ENCODE measurements at places on chromosomes 7 and 10.

DNA sequence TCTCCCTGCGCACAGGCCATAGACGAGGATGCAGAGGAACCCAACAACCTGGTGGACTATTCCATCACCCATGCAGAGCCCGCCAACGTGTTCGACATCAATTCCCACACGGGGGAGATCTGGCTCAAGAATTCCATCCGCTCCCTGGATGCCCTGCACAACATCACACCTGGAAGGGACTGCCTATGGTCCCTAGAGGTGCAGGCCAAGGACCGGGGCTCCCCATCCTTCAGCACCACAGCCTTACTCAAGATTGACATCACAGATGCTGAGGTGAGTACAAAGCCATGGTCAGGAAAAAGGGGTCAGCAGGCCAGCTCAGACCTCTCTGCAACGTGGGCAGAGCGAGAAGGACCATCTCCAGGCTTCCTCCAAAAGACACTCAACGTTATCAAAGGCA is 12.3 kb downstream of the LRIT2 start:
- no peak for DNase-seq
- H3K4me1 ChIP-seq = no peaks in the 10 kb centered on the region
- H3K27ac ChIP-seq = no peak overlapping the region
- H3K36me3 ChIP-seq = no peaks in the 10 kb centered on the region
- no peak overlapping the region for H3K4me3 ChIP-seq

DNA sequence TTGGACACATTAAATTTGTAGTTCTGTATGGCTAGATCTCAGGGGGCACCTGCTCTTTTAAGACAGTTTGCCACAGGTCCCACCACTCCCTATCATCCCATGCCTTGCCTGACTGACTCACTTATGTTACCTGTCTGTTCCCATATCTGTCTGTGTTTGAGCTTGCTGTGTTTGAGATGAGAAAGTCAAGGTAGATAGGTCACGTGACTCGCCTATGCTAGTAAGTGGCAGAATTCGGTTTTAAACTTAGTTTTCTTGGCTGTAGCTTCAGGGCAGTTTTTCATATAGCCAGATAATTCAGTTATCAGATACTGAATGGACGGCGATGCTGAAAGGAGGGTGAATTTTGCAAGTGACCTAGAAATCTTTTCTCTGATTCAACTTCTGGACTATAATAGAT is 348.4 kb downstream of the RPS24 start:
- H3K36me3 ChIP-seq = no peaks in the 10 kb centered on the region
- no peak overlapping the region for H3K4me3 ChIP-seq
- no peak overlapping the region for H3K27ac ChIP-seq
- peaks cover 4% of the 10 kb centered on the region for H3K4me1 ChIP-seq

DNA sequence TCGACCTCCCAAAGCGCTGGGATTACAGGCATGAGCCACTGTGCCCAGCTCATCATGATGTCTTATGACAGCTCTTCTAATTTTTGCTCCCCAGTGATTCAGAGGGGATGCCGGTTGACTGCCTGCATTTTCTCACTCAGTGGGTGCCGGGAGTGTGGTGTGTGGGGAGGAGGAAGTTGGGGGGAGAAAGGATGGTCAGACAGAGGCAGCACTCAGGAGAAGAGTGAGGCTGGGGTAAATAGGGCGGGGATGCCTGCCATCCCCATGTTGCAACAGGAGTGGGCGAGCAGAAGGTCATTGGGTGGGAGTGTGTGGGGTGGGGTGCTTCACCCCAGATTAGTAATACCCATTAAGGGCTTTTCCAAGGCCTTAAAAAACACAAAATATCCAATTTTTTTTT is 3.5 kb upstream of the CCL24 start:
- H3K4me3 ChIP-seq = no peak overlapping the region
- no peaks in the 10 kb centered on the region for H3K4me1 ChIP-seq
- no peak for DNase-seq
- no peak overlapping the region for H3K27ac ChIP-seq
- H3K36me3 ChIP-seq = no peaks in the 10 kb centered on the region
- no peaks in the 10 kb centered on the region for H3K27me3 ChIP-seq

DNA sequence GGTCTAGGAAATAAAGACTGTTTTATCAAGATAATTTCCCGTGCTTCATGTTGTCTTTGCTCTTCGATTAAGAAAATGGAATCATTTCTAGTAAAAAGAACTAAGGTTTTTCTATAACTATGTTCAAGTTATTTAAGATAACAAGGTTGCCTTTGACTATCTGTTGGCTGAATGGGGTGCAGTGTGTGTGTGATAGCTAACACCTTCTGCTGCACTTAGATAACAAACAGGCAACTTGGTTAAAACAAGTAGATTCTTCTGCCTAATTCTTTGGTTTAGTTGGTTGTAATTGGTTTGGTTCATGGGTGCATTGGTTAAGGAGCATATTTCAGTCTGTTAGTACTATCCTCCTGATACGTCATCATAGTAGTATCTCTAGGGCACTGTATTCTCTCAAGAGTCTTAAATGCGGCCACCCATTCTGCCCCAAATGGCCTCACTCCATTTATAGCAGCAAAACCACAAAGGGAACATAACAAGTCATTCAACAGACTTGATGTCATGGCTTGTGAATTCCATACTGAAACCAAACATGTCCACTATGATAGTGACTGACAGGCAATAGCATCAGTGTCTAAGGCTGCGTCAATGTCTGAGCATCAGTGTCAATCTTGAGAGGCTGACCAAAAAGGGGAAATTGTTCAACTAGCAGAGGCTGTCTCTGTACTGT is 55.7 kb downstream of the CCDC3 start:
- H3K27ac ChIP-seq = no peak overlapping the region
- no peaks in the 10 kb centered on the region for H3K36me3 ChIP-seq
- H3K27me3 ChIP-seq = no peaks in the 10 kb centered on the region
- H3K4me3 ChIP-seq = no peak overlapping the region
- no peak for DNase-seq

DNA sequence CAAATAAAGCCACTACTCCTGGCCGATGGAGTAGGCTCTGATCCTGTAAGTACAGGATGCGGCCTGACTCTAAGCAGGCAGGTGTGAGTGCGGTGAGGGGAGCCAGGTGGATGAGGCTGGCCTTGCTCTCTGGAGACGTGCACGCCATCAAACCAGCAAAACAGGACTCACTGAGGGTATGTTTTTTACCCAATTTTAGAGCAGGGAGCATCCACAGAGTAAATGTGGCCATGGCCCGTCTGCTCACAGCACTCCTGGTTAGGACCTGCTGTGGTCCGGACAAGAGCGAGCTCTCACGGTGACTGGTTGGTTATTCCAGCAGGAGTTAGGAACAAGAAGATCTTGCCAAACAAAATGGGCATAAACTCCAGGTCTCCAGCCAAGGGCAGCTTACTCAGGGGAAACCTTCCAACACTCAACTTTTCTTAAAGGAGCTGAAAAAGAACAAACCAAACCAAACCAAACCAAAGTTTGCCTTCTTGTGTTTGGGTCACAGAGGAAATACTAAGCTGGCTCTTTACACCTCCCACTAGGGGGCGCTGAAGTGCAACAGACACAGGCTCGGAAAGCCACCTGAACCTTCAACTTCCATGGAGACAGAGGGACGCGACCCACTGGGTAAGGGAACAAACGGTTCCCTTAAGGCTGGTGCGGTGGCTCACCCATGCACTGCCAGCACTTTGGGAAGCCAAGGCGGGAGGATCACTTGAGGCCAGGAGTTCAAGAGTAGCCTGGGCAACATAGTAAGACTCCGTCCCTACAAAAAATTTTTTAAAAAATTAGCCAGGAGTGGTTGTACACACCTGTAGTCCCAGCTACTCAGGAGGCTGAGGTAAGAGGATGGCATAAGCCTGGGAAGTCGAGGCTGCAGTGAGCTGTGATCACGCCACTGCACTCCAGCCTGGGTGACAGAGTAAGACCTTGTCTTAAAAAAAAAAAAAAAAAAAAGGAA is 122.4 kb downstream of the CLEC2L start:
- no peaks in the 10 kb centered on the region for H3K27me3 ChIP-seq
- H3K4me3 ChIP-seq = no peak overlapping the region
- no peaks in the 10 kb centered on the region for H3K4me1 ChIP-seq
- peak; percentile 88 for DNase-seq

DNA sequence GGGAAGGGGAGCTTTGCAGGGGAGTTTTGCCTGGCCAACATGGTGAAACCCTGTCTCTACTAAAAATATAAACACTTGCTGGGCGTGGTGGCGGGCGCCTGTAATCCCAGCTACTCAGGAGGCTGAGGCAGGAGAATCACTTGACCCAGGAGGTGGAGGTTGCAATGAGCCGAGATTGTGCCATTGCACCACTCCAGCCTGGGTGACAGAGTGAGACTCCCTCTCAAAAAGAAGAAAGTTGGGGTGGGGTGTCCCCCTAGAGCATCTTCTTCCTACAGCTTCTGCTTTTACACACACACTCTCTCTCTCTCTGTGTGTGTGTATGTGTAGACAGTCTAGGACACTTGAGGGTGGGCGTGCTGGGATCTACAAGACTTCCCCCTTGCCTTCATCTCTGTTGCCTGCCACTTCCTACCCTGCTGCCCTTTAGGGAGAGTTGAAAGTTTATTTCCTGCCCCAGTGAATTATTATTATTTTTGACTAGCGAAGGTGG is 21.7 kb downstream of the PLAU start:
- no peak for DNase-seq
- H3K4me3 ChIP-seq = no peak overlapping the region
- no peaks in the 10 kb centered on the region for H3K27me3 ChIP-seq
- H3K27ac ChIP-seq = peak overlapping the region; percentile 48
- peaks cover 18% of the 10 kb centered on the region for H3K4me1 ChIP-seq

DNA sequence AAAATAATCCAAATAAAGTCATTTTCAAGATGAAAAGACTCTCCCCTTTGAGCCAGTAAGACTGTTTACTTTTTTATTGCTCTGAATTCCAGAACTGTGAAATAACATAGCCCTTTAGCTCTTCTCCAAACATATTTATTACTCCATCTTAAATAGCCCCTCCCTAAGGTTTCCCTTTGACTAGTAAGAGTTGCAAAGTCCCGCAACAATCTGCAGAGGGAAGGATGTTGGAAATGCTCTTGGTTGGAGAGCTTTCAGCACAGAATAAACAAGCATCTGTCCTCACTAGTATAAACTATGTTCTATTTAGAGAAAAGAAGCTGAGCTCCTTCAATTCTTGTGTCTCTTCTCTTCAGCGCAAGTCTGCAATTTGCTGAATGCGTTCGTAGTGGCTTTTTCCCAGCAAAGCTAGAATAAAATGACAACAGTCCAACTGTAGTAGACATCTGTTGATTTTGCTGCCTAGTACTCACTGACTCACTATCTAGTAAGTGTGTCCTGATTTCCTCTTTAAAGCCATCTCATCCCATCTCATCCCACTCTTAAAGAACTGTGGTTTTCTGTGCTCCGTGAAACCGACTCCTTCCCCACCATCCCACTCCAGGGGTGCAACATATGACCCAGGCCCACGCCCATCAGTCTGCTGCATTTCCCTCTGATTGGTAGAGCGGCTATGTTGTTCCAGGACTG is 104.0 kb downstream of the FAM107B start:
- H3K27me3 ChIP-seq = no peaks in the 10 kb centered on the region
- H3K4me1 ChIP-seq = peaks cover 4% of the 10 kb centered on the region
- no peak overlapping the region for H3K4me3 ChIP-seq
- no peaks in the 10 kb centered on the region for H3K36me3 ChIP-seq

- no peak overlapping the region for H3K27ac ChIP-seq
- H3K4me3 ChIP-seq = no peak overlapping the region
- H3K36me3 ChIP-seq = no peaks in the 10 kb centered on the region
Measured at GRCh38 chr10:22159180-22159579, 58.6 kb downstream of the EBLN1 start.

DNA sequence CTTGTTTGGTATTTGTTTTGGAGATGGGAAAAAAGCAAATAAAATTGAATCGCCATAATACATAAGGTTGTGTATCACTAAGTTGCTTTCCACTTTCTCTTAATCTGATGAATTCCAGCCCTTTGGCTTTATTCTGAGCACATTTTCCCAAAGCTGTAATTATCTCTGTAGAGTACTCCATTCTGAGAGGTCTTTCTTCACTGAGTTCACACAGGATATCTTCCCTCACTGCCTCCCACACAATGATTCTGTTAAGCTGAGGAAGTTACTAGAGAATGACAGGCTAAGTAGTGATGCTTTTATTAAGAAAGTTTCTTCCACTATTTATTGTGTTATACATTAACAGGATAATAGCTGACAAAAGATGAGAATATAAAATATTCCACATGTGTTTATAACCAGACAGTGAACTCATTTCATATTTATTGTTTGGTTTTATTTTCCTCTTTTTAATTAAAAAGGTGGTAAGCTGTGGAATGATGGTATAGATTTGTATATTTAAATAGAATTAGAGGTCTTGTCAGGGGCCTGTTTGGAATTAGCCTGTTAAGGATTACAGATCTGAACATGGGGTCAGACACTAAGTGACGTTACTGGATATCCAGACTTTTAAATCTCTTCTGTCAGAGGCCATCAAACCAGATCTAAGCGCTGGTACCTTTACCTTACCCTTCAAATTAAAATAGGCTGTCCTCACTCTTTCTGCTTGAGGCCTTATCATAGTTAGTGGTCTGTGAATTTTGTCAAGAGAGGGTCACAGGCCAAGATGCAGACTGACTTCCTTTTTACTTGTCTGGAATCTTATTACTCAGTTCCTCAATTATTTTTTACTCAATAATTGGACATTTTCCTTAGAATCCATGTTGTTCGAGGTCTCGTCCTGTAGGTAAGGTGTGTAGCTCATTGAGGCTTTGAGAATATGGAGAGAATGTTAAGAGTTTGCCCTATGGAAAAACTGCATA is 8.4 kb downstream of the PLXDC2 start:
- no peak overlapping the region for H3K4me3 ChIP-seq
- no peaks in the 10 kb centered on the region for H3K4me1 ChIP-seq
- DNase-seq = no peak
- H3K27ac ChIP-seq = no peak overlapping the region
- H3K27me3 ChIP-seq = no peaks in the 10 kb centered on the region
